Vein endothelial cell (primary cell): ENCODE measurements at places on chromosomes 12 and 14. TPM values are rescaled to one million over a fixed set of nuclear protein-coding genes. Genes with fewer than 3 reads are reported as not detected.

PTPRQ gene
- total RNA-seq: 0.10 TPM in 1 of 2 replicates, not detected in the other

MANSC1 gene
- total RNA-seq: 53.2 and 54.5 TPM in 2 replicates

SELPLG gene
- 0.29 TPM in 1 of 2 replicates, not detected in the other for total RNA-seq

CABP1 gene
- total RNA-seq: not detected in 2 replicates

PRKD1 gene
- total RNA-seq: 5.6 and 8.9 TPM in 2 replicates

FGD4 gene
- 41.8 and 68.5 TPM in 2 replicates for total RNA-seq

TTC6 gene
- 0.19 and 0.33 TPM in 2 replicates for total RNA-seq

PRB2 gene
- not detected in 2 replicates for total RNA-seq

ASIC1 gene
- total RNA-seq: under 0.01 TPM in 1 of 2 replicates, not detected in the other

P2RX2 gene
- not detected in 2 replicates for total RNA-seq

OSGEP gene
- 45.1 and 49.5 TPM in 2 replicates for total RNA-seq

ZNF385A gene
- 0.67 and 1.3 TPM in 2 replicates for total RNA-seq

RESF1 gene
- total RNA-seq: 109 TPM in 2 replicates

GALNT9 gene
- total RNA-seq: 0.33 TPM in 1 of 2 replicates, not detected in the other

CDH24 gene
- 10.8 and 18.9 TPM in 2 replicates for total RNA-seq

TESPA1 gene
- not detected in 2 replicates for total RNA-seq

CCDC175 gene
- total RNA-seq: not detected in 2 replicates

CCDC196 gene
- total RNA-seq: not detected in 2 replicates

DNAI7 gene
- total RNA-seq: not detected in 2 replicates

KRT75 gene
- not detected in 2 replicates for total RNA-seq

GLS2 gene
- total RNA-seq: not detected in 2 replicates

SYNDIG1L gene
- total RNA-seq: not detected in 2 replicates

TMEM30B gene
- 0.19 and 0.33 TPM in 2 replicates for total RNA-seq

INHBC gene
- not detected in 2 replicates for total RNA-seq

BMAL2 gene
- 36.4 and 37.9 TPM in 2 replicates for total RNA-seq

LBHD2 gene
- total RNA-seq: not detected in 2 replicates

DBX2 gene
- total RNA-seq: not detected in 2 replicates

MYO1A gene
- total RNA-seq: under 0.01 TPM in 1 of 2 replicates, not detected in the other

TTLL5 gene
- total RNA-seq: 56.2 and 69.0 TPM in 2 replicates

MRPS35 gene
- 46.4 and 56.3 TPM in 2 replicates for total RNA-seq

KRAS gene
- 16.3 and 18.2 TPM in 2 replicates for total RNA-seq

TEX52 gene
- not detected in 2 replicates for total RNA-seq

GPD1 gene
- total RNA-seq: under 0.01 TPM in 1 of 2 replicates, not detected in the other

JKAMP gene
- total RNA-seq: 74.8 and 110 TPM in 2 replicates

BDKRB1 gene
- not detected in 2 replicates for total RNA-seq
